HCEC 1CT (cell line): ENCODE measurements at places on chromosomes 4 and X.

- DNase-seq = peak; percentile 67
Observed at GRCh38 chrX:3514996-3515395, 168.5 kb upstream of the MXRA5 start.

DNA sequence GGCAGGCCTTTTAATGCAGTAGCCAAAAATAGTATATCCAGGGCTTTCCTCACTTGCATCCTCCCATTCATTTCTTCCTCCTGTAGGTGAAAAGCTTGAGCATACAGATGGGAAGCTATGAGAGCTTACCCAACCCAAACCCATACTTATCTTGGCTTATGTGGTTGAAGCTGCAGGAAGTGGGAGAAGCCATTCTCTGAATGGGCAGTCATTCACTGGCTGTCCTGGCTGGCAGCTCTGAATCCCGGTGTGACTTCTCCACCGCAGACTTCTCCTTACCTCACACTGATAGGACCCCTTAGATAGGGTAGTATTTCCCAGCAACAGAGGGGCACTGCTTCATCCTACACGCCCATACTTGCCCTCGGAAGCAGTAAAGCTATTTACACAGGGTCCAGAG, 125.4 kb downstream of the AMMECR1 start:
- no peak for DNase-seq

DNA sequence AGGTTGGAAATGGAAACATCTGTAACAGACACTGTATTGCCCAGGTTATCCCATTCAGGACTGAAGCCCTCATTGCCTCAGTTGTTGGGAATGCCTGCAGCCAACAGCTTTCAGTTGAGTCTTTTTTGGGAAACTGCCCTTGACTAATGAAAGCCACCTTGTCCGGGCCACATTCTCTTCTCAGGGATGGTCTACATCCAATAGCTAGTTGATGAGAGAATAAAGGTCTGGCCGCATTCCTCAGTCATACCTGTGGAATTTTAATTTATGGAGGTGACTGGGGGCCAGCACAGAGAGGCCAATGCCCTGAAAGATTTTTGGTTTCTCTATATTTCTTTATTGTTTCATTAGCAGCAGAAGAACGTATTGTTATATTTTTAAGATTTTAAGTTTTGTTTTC, 147.6 kb upstream of the MSX1 start:
- no peak for DNase-seq

DNA sequence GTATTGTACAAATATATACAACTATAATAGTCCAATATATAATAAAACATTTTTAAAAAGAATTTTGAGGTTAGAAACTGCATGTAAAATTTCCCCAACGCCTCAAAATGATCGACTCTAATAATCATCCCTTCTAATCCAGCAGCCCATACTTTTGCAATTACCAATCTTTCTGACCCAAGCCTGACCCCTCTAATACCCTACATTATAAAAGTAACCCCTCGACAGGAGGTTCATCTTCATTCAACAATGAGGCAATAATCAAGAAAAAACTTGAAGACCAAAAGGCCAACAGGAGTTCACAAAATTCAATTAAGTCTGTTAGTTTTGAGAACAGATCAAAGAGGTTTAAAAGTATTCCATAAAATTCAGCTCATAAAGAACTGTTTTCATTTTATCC, 393.5 kb downstream of the GPM6A start:
- no peak for DNase-seq

- peak; percentile 55 for DNase-seq
Observed at GRCh38 chr4:175422331-175422730, 389.7 kb downstream of the GPM6A start.

DNA sequence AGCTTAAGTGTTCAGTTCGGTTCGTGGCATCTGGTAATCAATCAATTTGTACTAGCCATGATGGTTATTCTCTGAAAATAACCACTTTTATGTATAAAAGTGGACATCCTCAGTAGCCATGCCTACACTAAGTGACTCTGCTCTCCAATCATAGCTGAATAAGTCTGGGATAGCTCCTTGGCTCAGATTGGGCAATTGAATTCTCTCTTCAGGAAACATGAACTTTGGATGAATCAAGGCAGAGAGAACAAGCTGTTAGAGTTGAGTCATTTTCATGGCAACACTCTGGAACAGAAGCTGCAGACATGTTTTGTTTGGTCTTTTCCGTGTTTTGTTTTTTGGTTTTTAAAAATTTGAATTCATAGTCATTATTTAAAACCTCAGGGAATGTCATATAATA, 66.8 kb upstream of the TMEM164 start:
- DNase-seq = peak; percentile 69

- DNase-seq = peak; percentile 95
Observed at GRCh38 chr4:188941524-188942119, 802.4 kb downstream of the TRIML1 start.
